ENCODE measurements at places on chromosomes 7 and 10. TPM values are rescaled to one million over a fixed set of nuclear protein-coding genes. Genes with fewer than 3 reads are reported as not detected.

The METTL27 gene
- 1.7 TPM for total RNA-seq

The GRM3 gene
- total RNA-seq = 0.04 TPM

The TSPAN14 gene
- 15.8 TPM for total RNA-seq

DNA sequence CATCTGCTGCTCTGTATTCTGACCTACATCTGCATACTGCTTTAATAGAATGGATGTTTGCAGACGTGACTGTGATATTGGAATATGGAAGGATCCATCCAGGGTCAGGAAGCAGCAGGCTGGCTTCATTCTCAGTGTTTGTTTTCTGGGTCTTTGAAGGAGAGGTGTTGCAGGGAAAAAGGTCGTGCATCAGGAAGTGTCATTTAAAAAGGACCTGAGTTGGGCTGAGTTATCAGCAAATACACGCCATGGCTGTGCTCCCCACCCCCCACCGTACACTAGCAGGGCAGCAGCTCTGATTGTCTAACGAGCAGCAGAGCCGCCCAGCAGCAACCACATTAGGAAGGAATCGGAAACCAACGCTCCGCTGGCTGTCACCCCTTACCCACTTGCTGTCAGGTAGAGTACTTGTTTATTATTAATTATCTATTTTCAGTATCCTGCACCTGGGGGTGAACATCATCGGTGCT is 63.1 kb upstream of the STEAP1B start:
- H3K4me1 ChIP-seq = peaks cover 51% of the 10 kb centered on the region
- peak overlapping the region; percentile 53 for H3K27ac ChIP-seq
- DNase-seq = no peak
- H3K36me3 ChIP-seq = no peaks in the 10 kb centered on the region

DNA sequence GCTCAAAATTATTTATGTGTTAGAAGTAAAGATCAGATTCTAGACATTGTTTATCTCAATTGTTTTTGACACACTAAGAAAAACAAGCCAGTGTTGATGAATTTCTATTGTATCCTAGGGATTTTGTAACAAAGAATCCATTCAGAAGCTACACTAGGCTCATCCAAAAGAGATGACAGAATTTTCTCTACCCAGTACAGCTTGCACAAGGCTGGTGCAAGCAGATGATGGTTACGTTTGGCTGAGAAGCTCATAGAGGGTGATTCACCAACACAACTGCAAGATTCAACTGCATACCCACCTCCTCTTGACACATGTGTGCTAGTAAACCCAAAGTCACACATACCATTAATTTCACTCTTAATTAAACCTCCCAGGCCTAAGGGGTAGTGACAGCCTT is 20.8 kb downstream of the GRM3 start:
- no peak for DNase-seq
- H3K27me3 ChIP-seq = no peaks in the 10 kb centered on the region
- H3K4me1 ChIP-seq = no peaks in the 10 kb centered on the region
- no peak overlapping the region for H3K4me3 ChIP-seq
- H3K36me3 ChIP-seq = no peaks in the 10 kb centered on the region
- no peak overlapping the region for H3K27ac ChIP-seq

- H3K36me3 ChIP-seq = no peaks in the 10 kb centered on the region
- H3K4me3 ChIP-seq = peak overlapping the region; percentile 69
- H3K27me3 ChIP-seq = no peaks in the 10 kb centered on the region
- peak; percentile 48 for DNase-seq
- peak overlapping the region; percentile 81 for H3K27ac ChIP-seq
These were observed 659 bp downstream of the OPTN start for GRCh38 chr10:13100349-13101294.

DNA sequence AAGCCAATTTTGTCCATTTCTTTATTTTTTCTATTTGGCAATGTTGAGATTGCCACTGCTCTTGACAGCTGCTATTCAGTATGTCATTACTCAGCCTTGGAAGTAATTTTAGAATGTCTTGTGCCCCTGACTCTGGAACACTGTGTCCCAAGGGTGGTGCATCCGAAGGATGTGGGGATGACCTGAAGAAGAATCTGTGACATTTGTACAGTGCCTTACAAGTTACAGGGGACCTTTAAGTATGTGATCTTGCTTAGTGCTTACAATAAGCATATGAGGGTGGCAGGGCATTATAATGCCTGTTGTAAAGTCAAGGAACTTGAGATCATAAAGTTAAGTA is 239.5 kb downstream of the REEP3 start:
- H3K27me3 ChIP-seq = no peaks in the 10 kb centered on the region
- no peak overlapping the region for H3K4me3 ChIP-seq
- DNase-seq = no peak
- no peaks in the 10 kb centered on the region for H3K36me3 ChIP-seq

DNA sequence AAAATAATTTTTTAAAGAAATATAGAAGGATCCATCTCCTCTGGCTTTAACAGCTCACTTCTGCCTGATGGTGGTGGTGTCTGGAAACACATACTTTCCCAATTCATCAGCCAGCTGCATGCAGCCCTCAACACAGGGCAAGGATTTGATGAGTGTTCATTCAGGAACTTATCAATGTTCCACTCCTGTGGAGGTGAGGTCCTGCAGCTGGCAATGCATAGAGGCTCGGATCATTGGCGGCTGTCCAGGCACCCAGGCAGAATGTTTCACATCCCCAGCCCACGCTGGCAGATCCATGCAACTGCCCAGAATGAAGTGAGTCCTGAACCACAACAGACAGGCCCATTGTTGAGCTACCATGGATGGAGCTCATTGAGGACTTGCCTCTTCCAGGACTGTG is 55.2 kb upstream of the KCNMA1 start:
- H3K27ac ChIP-seq = no peak overlapping the region
- H3K36me3 ChIP-seq = no peaks in the 10 kb centered on the region
- DNase-seq = no peak
- H3K4me1 ChIP-seq = no peaks in the 10 kb centered on the region
- H3K27me3 ChIP-seq = peaks cover 13% of the 10 kb centered on the region

Measured in muscle of leg (tissue), 16 donors.